ENCODE measurements at places on chromosomes 5 and 9.

- peak; percentile 27 for DNase-seq
Observed at GRCh38 chr5:38208782-38209378, 49.5 kb upstream of the EGFLAM start.

GRCh38 chr5:81427566-81427965 is 33.6 kb upstream of the ACOT12 start:
- DNase-seq, result no peak

DNA sequence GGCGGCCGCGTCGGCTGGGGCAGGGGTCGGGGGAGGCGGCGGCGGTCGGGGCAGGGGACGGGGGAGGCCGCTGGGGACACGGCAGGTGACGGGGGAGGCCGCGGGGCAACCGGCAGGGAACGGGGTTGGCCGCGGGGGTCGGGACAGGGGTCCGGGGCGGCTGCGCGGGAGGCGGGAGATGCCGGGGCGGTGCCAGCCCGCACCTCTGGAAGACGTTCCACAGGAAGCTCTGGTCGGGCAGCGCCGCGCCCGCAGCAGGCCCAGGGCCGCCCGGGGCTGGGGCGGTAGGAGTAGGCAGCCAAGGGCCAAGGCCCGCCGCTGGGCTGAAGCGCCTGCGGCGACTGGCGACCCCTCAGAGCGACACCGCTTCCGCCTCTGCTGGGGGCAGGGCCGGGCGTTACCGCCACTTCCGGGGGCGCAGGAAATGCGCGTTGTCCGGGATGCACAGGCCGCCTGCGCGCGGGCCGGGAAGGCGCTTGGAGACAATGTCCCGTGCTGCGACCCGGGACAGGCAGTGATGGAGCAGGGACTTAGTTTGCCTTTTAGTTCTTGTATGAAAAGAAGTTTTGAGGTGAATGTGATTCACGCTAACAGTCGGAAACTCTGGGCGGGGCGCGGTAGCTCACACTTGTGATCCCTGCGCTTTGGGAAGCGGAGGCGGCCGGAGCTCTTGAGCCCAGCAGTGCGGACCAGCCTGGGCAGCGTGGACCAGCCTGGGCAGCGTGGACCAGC is 110.0 kb upstream of the LPCAT1 start:
- peak; percentile 65 for DNase-seq

DNA sequence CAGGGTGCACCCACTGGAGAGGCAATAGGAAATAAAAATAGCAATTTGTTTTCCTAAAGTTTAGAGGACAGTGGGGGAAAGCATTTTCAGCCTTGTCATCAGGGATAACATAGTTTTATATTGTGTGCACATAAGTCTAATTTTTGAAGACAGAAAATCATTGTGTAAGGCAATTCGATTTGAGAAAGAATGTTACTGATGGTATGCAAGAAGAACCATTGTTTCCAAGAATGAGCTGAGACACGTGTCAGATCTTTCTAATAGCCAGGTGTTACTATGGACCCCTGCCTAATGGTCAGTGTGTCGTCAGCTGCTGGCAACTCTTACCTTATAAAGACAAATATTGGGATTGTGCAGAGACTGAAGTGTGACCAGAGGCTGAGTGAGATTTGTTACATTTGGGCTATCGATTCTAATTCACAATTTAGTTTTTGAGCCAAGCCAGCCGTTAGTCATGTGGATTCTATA is 67.1 kb upstream of the PPP2R2B start:
- no peak for DNase-seq

DNA sequence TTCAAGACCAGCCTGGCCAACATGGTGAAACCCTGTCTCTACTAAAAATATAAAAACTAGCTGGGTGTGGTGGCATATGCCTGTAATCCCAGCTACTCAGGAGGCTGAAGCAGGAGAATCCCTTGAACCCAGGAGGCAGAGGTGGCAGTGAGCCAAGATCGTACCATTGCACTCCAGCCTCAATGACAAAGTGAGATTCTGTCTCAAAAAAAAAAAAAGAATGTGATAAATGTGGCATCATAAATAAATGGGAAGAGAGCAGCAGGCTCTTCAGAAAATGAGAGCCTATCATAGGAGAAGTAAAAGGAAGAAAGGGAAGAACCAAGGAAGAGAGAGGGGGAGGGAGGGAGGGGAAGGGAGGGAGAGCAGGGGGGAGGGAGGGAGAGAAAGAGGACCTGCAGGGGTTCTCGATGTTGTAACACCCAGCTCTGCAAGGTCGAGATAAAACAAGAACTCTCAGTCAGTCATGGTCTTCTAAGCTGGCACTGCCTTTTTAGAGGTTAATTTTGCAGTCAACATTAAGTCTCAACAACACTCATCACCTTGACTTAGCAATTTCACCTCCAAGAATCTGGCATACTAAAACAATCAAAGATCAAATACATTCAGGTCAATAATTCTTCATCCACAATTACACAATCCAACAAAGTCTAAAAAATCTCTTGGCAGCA is 68.7 kb upstream of the SIMC1 start:
- DNase-seq, result no peak

DNA sequence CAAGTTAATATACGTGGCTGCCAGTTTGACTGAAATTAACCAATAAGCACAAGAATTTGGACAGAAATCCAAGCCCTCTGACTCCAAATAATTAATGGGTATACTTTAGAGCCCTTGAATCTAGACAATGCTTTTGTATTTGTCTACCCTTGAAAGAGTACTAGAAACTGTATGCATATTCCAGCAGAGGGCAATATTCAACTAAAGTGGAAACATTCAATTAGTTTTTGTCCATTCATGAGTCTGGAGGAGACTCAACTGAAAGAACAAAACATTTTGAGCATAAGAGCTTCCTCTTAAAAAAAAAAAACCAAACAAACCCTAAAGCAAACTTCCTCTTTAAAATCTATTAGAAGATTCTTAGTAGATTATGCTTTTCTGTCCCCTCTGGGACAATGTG is 157.8 kb downstream of the ARHGEF28 start:
- DNase-seq, result no peak

DNA sequence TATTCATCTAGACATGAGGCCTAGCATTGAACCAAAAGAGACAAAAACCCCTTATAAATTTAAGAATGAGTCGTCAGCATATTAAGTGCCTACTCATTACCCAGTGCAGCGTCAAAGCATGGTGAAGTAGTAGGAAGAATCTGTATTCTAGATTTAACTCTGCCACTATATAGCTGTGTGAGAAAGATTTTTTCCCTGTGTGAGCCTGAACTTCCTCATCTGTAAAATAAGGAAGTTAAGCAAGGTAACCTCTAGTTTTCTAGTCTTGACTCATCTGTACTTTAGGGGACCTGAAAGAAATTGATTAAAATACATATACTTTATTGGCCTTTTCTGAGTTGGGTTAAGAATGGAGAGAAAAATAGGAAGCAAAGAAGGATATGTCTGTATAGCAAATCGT is 82.1 kb upstream of the RUSC2 start:
- DNase-seq, result no peak

DNA sequence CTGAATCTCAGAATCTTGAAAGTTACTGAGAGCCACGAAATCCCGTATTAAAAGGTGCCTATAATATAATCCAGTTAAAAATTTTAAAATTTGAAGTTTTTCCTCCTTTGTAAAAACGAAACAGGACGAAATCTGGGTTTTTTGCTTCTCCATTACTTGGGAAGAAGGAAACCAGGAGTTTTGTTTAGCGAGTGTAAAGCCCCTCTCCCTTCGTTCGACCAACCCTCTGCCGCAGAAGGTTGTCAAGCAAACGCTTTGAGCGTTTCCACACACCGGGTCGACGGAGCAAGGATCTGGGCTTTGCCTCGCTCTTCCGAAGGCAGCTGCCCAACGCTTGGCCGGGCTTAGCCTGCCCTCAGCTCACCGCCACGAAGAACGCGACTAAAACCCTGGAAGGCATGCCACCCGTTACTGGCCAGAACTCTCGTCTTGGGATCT is 1.6 kb upstream of the FOXE1 start:
- DNase-seq, result no peak

DNA sequence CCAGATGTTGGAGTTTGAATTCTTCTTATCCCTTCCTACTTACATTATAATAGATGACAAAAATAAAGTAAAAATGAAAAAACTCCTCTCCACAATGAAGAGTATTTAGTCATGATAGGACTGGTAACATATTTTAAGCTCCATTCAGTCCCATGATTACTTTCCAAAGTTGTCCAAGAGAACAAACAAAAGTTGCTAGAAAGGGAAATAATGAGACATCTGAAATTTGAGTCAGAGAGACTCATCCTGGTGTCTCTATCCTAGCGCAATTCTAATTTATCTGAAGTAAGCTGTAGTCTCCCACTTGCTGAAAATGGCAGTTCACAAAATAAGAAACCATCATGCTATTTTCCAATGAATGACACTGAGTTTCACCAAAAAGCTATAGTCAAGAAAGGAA is 152.2 kb downstream of the BNC2 start:
- DNase-seq, result no peak

DNA sequence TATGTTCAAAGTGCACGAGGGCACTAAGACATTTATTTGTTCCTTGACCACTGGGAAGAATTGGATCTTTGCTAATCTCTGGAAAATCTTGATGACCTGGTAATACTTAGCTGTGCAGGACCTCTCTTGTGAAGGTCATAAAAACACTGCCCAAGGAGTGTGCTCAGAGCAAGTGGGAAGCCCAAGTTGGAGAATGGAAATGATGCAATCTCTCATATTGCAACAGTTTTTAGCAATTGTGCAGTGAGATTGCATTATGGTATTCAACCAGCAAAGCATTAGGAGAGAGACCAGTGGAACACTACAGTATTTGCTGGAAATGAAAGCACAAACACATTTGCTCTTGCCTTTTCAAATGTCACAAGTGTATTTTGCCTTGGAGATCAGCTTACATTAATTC is 34.5 kb downstream of the TXNDC8 start:
- no peak for DNase-seq

- DNase-seq, result no peak
Observed at GRCh38 chr9:38035873-38036272, 33.2 kb downstream of the SHB start.

GRCh38 chr9:9790216-9790872 is 822.5 kb downstream of the PTPRD start:
- peak; percentile 39 for DNase-seq

DNA sequence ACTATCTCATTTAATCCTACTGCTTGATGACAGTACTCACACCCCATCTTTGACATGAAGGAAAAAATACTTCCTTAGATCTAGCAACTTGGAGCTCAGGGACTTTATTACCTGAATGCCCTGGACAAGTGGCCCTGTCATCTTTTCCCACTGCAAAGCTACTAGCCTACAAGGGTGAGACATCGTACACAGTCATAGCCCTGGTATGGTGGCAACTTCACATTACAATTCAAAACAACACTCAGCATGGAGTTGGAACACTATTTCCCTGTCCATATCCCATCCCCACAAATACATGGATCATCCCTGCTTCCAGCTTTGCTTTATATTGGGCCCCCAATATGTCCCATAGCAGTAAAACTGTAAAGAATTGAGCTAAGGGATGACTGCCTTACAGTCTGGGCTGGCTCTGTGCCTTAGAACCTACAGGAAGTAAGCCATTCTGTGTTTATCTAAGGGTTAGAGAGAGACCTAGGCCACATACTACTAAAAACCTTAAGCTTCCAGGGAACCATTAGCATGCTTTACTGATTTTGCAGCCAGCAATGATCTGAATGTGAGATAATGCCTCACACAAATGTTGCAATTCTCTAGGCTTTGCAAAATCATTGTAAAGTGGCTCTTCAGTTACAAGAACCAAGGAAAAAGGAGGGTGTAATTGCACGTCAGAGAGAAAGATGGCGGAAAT is 55.9 kb downstream of the OTULIN start:
- no peak for DNase-seq

DNA sequence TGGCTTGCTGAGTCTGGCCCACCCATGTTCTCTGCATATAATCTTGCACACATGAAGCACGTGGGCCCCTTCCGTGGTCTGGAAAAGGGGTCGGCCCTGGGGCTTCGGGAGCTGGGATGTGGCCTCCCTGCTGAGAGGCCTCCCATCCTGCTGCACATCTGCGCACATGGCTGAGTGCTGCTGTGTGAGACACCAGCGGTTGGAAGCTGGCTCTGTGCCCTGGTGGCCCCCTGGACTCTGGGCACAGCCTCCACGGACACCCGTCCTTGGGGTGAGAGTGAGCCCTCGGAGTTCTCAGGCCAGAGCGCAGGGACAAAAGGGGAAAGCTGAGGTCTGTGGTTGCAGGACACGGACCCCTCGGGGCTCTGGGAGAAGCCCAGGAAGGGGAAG is 115.8 kb downstream of the RXRA start:
- no peak for DNase-seq

DNA sequence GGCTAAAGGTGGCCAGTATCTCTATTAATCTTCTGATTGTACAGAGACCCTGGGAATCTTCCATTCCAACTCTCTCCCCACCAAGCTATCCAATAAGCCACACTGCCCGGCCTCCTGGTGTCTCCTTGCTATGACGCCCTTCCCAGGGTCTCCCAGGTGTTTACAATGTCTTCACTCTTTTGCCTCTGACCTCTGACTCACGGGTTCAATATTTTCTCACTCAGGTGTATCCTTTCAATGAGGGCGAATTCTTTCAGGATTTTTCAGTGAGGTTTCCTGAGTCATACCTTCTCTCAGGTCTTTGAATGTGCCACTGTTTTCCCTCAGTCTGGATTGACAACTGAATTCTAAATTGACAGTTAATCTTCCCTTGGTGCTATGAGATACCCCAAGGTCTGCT is 53.7 kb upstream of the IRX4 start:
- no peak for DNase-seq

- DNase-seq, result no peak
Observed at GRCh38 chr9:89449261-89449671, 48.6 kb downstream of the SEMA4D start.

DNA sequence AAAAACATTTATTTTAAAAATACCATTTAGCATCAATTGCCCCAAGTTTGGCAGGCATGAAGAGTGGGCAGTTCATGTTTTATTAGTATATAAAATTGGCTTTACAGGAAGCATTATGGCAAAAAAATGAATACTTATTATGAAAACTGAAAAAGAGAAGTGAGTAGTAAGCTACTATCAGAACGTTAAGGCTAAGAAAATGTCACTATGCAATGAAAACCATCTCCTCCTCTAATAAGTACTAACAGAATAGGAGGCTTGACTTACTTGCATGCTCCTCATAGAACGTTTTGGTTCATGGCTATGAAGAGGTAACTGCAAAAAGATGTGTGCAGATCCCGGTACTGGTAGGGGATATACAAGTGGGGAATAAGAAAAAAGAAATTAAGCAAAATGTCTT is 23.6 kb downstream of the TICAM2 start:
- no peak for DNase-seq

DNA sequence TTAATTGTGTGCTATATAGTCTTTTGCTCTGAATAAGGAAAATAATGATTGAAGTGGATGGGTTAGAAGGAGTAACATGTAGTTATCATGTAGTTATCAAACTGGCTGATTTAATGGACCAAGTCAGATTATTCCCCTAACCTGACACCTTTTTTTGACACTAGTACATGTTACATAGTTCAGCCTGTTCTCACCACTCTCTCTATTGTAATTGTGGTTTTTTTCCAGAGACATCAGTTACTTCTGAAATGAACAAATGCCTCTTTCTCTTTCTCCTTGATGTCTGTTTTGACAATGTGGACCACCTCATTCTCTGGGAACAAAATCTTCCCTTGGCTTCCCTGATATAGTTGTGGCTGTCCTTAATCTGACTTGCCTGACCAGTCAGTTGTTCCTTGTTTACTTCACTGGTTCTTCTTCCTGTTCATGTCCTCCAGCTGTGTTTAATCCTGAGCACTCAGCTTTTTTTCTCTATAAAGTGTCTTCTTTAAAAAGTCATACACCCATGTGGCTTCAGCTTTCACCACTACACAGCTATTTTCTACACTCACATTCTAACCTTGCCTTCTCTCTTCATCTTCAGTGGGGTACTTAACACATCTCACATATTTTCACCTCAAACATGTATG is 243.4 kb downstream of the ARRDC3 start:
- DNase-seq, result no peak

- no peak for DNase-seq
Observed at GRCh38 chr9:100355561-100355960, 2.8 kb upstream of the TEX10 start.
